ENCODE measurements at places on chromosomes 11 and 22. TPM values are rescaled to one million over a fixed set of nuclear protein-coding genes. Genes with fewer than 3 reads are reported as not detected.
A peak's percentile ranks its signal among the peaks of the same experiment; 100 is the strongest.

GLB1L2 gene
- total RNA-seq: 45.6 TPM

OR2D2 gene
- total RNA-seq: not detected

CTSC gene
- 19.4 TPM for total RNA-seq

- no peaks in the 10 kb centered on the region for H3K27me3 ChIP-seq
- no peaks in the 10 kb centered on the region for H3K36me3 ChIP-seq
- no peak overlapping the region for H3K4me3 ChIP-seq
- no peak overlapping the region for H3K27ac ChIP-seq
- H3K4me1 ChIP-seq: no peaks in the 10 kb centered on the region
- DNase-seq: no peak
Observed at GRCh38 chr11:100824041-100824809, 137.1 kb downstream of the ARHGAP42 start.

- no peak for DNase-seq
- no peak overlapping the region for H3K27ac ChIP-seq
- no peaks in the 10 kb centered on the region for H3K36me3 ChIP-seq
Observed at GRCh38 chr11:71505001-71505400, 22.1 kb upstream of the KRTAP5-7 start.

PDXP gene
- total RNA-seq: 87.8 TPM

DNA sequence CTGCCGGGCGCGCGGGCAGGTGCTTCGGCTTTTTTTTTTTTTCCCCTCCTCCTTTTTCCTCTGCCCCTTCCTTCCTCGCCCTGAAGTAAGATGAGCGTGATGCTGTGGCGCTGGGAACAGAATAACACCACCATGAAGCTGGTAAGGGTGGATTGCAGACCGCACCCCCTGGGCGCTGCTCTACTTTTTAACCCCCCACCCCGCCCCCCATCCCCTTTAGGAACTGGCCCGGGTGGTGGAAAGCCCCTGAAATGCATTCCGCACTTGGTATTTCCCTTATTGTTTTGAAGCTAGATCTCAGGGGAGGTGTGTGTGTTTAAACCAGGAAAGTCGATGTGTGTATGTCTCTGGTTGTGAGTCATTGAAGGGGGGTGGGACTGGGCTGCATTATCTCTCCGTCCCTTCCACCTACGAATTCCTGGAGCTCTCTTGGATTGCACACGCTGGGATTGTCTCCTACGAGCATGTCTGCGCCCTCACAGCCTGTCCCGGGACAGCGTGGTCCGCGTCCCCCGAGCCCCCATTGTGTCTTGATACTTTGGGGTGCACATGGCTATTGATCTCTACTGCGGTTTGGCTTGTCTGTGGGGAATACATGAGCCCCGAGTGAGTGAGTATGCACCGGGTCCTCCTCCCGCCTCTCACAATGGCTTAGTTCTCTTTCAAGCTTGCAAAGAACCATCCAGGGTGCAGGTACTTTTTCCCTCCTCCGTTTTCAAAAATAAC, 64.9 kb downstream of the NAV2 start:
- peak overlapping the region; percentile 37 for H3K4me3 ChIP-seq
- peaks cover 2% of the 10 kb centered on the region for H3K4me1 ChIP-seq
- no peaks in the 10 kb centered on the region for H3K36me3 ChIP-seq
- H3K27ac ChIP-seq: no peak overlapping the region

OR52M1 gene
- total RNA-seq: not detected

GRCh38 chr11:93498641-93499040, 44.5 kb downstream of the SMCO4 start:
- no peaks in the 10 kb centered on the region for H3K36me3 ChIP-seq
- H3K4me3 ChIP-seq: no peak overlapping the region

- no peak overlapping the region for H3K4me3 ChIP-seq
- no peak for DNase-seq
- H3K27me3 ChIP-seq: no peaks in the 10 kb centered on the region
- H3K27ac ChIP-seq: no peak overlapping the region
Observed at GRCh38 chr22:43434928-43435311, 23.1 kb downstream of the MPPED1 start.

DNA sequence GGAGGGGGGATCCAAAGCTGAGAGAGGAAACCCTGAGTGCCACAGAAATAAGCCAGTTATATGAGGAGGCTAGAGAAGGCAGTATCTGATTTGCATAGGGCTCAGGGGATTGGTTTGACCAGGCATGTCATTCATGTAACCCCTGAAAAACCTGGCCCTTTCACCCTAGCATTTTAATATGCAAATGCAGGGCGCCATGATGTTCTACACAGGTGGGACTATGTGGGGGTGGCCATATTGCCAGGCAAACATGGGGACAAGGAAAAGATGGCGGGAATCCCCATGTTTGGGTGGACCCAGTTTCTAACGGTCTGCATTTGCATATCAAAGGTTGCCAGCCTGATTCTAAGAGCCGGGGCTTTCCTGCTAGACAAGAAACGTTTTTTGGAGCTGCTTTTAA, 27.2 kb downstream of the CSF2RB start:
- H3K27ac ChIP-seq: no peak overlapping the region
- no peaks in the 10 kb centered on the region for H3K4me1 ChIP-seq
- H3K4me3 ChIP-seq: no peak overlapping the region
- DNase-seq: no peak
- H3K27me3 ChIP-seq: no peaks in the 10 kb centered on the region

DNA sequence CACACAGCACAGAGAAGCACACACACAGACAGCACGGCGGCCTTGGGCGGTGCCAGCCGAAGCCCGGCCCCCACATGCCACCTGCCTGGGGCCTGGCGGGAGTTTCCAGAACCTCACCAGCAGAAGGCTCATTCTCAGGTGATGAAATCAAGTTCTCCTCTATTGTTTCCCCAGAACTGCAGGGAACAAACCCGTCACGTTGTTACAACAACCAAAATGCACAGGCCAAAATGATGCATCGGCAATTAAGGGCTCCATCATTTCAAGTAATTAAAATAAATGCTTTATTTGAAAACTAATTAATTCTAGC, 30.8 kb downstream of the GNB1L start:
- no peak overlapping the region for H3K27ac ChIP-seq
- no peak overlapping the region for H3K4me3 ChIP-seq
- H3K4me1 ChIP-seq: no peaks in the 10 kb centered on the region

MMP3 gene
- not detected for total RNA-seq

OR10D3 gene
- total RNA-seq: not detected

DNA sequence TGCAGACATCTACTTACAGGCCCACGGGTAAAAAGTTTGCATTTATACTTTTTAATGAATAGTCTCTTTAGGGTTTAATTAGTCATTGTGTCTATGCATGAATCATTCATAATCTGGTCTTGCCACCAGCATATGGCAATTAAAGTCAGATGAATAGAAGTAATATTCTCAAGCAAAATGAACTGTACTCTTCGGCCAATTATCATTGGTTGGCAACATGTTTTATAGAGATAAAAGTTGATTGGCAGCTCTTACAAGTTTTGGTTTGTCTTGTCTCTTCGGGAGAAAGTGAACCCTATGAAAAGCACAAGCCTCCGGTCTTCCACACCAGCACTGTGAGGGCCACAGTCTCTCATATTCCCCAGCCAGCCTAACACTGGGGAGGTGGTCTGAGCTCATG, 97.8 kb downstream of the OSBP2 start:
- H3K36me3 ChIP-seq: no peaks in the 10 kb centered on the region
- H3K4me1 ChIP-seq: no peaks in the 10 kb centered on the region
- no peak for DNase-seq
- H3K4me3 ChIP-seq: no peak overlapping the region

ARHGAP20 gene
- total RNA-seq: 26.8 TPM

GRCh38 chr11:126219547-126219946, 8.0 kb downstream of the FAM118B start:
- H3K27me3 ChIP-seq: no peaks in the 10 kb centered on the region
- H3K4me1 ChIP-seq: no peaks in the 10 kb centered on the region
- H3K27ac ChIP-seq: no peak overlapping the region
- H3K36me3 ChIP-seq: no peaks in the 10 kb centered on the region
- no peak overlapping the region for H3K4me3 ChIP-seq
- no peak for DNase-seq

- peaks cover 6% of the 10 kb centered on the region for H3K4me1 ChIP-seq
- H3K27ac ChIP-seq: peak overlapping the region; percentile 65
- H3K36me3 ChIP-seq: no peaks in the 10 kb centered on the region
- no peak for DNase-seq
Observed at GRCh38 chr11:125210066-125210465, 45.5 kb downstream of the PKNOX2 start.

DNA sequence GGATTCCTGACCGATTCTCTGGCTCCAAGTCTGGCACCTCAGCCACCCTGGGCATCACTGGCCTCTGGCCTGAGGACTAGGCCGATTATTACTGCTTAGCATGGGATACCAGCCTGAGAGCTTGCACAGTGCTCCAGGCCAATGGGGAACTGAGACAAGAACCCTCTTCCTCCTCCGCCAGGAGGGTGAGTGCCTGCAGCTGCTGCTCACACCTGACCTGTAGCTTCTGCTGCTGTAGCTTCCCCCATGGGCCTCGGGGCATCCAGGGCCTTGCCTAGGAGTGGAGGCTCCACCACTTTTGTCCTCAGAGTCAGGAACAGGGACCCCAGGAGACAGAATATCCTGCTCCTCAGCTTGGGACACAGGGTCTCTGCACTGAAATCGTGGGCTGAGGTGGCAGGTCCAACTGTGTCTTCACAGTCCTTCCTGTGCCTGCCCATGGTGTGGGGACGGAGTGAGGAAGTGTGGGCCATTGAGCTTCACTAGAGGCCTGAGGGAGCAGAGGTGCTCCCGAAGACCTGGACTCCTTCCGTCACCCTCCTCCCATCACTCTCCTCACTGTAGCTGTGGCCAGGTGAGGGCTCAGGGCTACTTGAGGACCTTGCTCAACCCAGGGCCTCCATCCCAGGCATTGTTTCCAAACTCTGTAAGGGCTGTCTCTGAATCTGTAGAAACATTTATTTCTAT, 103.8 kb downstream of the ZNF280B start:
- H3K36me3 ChIP-seq: no peaks in the 10 kb centered on the region
- no peaks in the 10 kb centered on the region for H3K27me3 ChIP-seq
- H3K27ac ChIP-seq: no peak overlapping the region

GRCh38 chr11:86486261-86487030, 111.8 kb downstream of the CCDC81 start:
- H3K4me3 ChIP-seq: no peak overlapping the region
- no peak for DNase-seq

MS4A7 gene
- 7.6 TPM for total RNA-seq

APOBEC3A gene
- not detected for total RNA-seq

SPDYC gene
- total RNA-seq: not detected

DNA sequence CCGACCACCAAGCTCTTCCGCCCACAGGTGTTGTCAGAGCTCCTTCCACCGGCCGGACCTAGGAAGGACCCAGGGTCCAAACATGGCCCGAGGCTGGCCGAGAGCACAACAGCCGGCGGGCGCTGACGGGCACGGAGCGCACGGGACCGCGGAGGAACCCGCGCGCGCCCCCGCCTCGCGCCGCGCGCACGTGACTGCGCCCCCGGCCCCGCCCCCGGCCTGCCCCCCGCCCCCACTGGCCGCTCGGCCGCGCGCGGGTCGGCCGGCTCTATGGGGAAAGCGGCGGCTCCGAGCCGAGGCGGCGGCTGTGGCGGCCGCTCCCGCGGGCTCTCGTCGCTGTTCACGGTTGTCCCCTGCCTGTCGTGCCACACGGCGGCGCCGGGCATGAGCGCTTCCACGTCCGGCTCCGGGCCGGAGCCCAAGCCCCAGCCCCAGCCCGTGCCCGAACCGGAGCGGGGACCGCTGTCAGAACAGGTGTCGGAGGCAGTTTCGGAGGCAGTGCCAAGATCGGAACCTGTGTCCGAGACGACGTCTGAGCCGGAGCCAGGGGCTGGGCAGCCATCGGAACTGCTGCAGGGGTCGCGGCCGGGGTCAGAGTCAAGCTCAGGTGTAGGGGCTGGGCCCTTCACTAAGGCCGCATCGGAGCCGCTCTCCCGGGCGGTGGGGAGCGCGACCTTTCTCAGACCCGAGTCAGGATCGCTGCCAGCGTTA, at the start of gene OSBP2:
TSS of gene OSBP2 (plus strand) at position 235 of the 711 bp plus-strand sequence. CDS start at position 271, 36 bp downstream.
- peak within 1 kb of the TSS; percentile 86 for H3K27ac ChIP-seq
- peak within 1 kb of the TSS; percentile 54 for H3K4me3 ChIP-seq
- DNase-seq: peak; percentile 24
- H3K36me3 ChIP-seq: no peaks in the 10 kb centered on the region
- H3K4me1 ChIP-seq: no peaks in the 10 kb centered on the region

ESAM gene
- 18.6 TPM for total RNA-seq

OR4S1 gene
- total RNA-seq: not detected

- DNase-seq: no peak
- H3K4me1 ChIP-seq: peaks cover 14% of the 10 kb centered on the region
- H3K27me3 ChIP-seq: no peaks in the 10 kb centered on the region
- no peak overlapping the region for H3K4me3 ChIP-seq
- no peak overlapping the region for H3K27ac ChIP-seq
Observed at GRCh38 chr22:40216041-40216756, 38.5 kb downstream of the TNRC6B start.

DNA sequence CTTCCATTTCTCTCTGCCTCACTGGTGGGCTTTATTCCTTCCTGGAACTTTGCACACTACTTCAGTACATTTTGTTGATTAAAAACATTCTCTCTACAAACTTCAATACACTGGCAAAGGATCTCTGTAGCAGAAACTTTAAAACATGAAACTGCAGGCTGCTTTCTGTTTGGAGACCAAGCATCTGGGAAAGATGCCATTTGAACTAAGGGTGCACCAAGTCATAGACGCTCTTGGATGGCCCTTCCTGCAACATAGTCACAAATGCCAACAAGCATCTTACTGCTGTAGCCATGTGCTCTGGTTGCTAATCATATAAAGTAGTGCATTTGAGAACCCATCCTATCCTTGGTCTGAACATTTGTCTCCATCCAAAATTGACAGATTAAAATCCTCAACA, 56.4 kb downstream of the SNX19 start:
- H3K27me3 ChIP-seq: no peaks in the 10 kb centered on the region
- H3K4me1 ChIP-seq: no peaks in the 10 kb centered on the region
- no peak overlapping the region for H3K27ac ChIP-seq

- DNase-seq: no peak
- H3K36me3 ChIP-seq: no peaks in the 10 kb centered on the region
- H3K4me1 ChIP-seq: no peaks in the 10 kb centered on the region
- peak overlapping the region; percentile 85 for H3K4me3 ChIP-seq
- no peaks in the 10 kb centered on the region for H3K27me3 ChIP-seq
Observed at GRCh38 chr22:41831828-41832552, 915 bp upstream of the SREBF2 start.

- no peak for DNase-seq
- no peak overlapping the region for H3K27ac ChIP-seq
- no peaks in the 10 kb centered on the region for H3K36me3 ChIP-seq
Observed at GRCh38 chr22:26097840-26098239, 71.4 kb upstream of the SEZ6L start.

DNA sequence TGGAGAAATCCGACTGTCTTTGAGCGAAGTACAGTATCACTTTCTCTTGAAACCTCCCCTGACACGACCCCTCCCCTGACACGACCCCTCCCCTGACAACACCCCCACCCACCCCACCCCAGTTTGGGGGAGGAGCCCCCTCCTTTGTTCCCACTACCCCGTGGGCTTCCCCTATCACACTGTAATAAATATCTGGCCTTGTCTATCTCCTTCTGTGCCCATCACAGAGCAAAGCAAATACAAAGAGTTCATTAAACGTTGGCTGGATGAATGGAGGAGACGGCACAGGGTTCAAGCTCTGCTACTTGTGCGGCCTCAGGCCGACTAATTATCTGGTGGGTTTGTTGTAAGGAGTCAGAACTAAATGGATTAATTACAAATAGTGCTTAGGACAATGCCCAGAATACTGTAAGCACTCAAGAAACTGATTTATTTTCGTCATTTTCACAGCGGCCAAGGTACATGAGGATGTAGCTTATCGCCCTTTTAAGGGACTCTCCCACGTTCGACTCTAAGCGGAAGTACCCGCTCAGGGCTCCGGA, 628 bp upstream of the GGA1 start:
- H3K27me3 ChIP-seq: no peaks in the 10 kb centered on the region
- no peaks in the 10 kb centered on the region for H3K36me3 ChIP-seq
- peak overlapping the region; percentile 77 for H3K4me3 ChIP-seq

Measured in prostate gland (tissue), 2 donors.